Activated CD4-positive, alpha-beta T cell treated with anti-CD3 and anti-CD28 coated beads for 4 hours (primary cell): ENCODE measurements at places on chromosomes 2 and 18.

GRCh38 chr2:15092691-15093090, 460.2 kb downstream of the LRATD1 start:
- DNase-seq: no peak

DNA sequence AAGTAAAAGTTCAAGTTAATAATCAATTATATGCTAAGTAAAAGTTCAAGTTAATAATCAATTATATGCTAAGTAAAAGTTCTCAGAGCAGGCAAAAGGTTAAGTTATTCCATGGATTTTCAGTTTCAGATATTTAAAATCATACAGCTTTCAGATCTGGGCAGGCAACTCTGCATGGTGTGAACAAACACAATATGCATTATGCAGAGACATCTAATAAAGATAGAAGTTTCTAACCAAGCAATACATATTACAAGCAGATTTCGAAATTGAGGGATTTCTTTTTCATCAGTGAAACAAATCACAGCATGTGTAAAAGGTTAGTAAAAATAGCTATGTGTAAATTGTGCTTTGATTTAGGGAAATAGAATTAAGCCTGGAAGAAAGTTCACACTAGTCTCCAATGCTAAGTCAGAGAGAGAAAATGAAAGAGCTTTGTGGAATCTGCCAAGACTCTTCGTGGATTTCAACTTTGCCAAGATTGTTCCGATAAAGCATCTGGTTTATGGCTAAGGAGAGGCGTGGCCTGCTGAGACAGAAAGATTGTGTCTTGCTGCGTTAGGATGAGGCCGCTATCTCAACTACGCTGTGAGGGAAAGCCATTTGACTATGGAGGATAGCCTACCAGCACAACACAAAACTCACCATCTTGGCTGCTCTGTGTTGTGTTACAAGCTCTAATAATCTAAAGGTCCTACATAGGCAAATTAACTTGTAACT, 60.1 kb upstream of the SLC16A14 start:
- no peak for DNase-seq

DNA sequence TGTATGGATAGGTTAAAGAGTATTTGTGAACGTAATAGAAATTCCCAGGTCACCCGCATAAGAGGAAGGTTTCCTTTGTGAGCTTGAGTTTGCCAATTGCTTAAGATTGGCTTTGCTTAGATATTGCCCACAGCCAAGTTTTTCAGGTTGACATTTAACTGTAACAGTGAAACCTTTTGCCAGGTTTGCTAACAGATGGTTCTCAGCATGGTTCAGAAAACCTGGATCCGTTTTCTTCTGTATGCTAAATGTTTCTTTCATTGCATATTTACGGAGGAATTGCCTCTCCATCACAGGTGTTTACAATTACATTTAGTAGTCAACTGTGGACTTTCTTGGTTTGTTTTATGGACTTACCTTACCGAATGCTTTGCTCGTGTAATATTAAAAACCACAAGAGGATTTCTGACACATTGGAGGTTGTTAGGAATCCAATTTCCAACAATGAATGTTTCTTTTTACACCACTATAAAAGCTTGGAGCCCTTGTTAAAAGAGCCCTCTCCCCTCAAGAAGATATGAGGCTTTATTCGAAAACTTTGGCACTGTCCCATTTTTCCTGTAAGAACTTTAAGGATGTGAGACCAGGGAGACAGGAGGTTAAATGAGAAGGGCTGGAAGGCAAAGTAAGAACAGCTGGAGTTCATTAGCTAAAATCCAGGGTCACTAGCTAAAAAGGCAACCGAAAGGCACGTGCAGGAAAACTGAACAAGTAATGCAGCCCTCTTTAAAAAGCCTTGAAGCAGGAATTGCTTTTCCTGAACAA, 7.8 kb downstream of the CDK15 start:
- DNase-seq: no peak

- DNase-seq: no peak
Observed at GRCh38 chr18:8003878-8004675, 437.0 kb downstream of the PTPRM start.
